ENCODE measurements at places on chromosomes 3 and 15.

DNA sequence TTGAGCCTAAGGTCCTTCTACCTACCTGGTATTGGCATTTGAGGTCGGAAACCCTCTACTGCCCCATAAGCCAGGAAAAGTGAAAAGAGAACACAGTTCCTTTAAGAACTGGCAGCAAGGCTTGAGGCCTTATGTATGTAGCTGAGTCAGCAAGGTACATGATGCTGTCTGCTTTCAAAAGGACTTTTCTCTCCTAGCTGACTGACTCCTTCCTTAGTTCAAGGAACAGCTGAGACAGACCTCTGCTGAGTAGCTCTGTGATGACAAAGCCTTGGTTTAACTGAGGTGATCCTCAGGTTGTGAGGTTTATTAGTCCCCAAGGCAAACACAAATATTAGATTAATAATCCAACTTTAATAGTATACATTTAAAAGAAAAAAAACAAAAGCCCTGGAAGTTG is 45.8 kb downstream of the ADPGK start:
- DNase-seq, result no peak

GRCh38 chr3:24810881-24811280 is 316.2 kb upstream of the THRB start:
- DNase-seq, result no peak

GRCh38 chr3:89360156-89360555 is 252.7 kb downstream of the EPHA3 start:
- no peak for DNase-seq

- DNase-seq, result no peak
Measured at GRCh38 chr3:124654470-124654845, 75.8 kb upstream of the UMPS start.

- DNase-seq, result no peak
Measured at GRCh38 chr3:95184038-95184437, 1121.2 kb downstream of the NSUN3 start.

DNA sequence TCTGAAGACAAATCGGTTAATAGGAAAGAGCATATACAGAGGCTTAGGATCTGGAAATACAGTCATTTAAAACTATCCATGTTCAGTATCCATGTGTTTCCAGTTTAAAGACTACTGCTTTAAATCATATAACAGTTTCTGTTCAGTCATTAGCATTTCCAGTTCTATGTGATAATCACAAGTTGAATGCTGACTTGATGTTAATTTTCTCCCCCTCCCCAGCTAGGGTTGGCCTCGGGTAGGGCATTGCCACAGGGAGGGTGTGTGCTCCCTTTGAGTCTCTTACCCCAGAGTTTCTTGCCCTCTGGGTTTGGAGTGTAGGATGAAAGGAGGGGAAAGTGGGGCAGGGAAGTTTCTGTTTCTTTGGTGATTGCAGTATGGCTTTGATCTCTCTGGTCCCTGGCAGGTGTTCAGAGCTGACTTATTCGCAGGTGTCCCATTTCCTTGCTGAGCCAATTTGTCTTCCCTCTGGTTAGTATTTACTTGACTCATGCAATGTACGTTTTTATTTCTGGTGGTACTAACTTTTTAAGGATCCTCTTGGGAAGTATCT is 86.3 kb downstream of the SH3GL3 start:
- no peak for DNase-seq

DNA sequence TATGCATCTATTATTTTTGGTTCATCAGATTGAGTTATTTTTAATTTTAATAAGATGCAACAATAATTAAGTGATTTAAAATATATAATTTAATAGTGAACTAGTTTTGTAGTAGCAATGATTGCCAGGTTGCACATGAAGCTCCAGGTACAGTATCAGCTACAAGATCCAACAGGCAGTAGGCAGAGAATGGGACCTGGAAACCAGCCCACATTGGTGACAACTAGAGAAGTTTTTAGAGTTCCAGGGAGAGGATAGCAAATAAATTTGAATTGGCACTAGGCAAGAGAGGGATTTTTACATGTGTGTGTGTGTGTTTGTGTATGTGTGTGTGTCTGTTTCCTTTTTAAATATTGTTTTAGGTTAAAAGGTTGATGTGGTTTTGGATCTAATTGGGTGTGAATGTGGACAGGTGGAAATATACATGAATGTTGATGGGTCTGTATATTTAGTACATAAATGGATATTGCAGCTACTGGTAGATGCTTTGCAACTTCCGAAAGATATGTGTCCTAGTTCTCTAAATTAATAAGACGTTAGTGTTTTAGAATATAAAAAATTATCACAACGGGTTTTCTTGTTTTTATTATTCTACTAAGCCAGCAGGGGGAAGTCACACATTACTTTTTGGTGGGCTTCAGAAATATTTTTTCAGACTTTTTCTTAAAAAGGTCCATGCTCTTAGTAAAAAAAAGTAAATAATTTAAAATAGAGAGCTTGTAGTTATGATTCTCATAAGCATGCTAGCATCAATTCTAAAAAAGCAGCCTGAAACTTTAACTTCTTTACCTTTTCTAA is 110.1 kb upstream of the GBE1 start:
- DNase-seq, result no peak

DNA sequence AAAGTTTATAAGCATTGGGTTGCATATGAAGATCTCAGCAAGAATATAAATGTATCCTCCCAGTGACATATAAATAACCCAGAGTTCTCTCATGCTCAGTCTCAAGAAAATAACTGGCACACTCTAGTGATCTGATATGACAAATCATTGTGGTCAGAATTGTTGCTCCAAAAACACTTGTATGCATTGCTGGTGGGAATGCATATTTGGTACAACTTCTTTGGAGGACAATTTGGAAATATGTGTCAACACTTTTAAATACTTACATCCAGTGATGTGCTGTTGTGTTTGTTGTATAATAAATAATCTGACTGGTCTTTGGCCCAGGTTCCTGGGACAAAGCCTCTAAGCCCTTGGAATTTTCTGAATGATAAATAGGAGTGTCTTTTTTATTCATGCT is 66.7 kb upstream of the STT3B start:
- DNase-seq, result no peak

DNA sequence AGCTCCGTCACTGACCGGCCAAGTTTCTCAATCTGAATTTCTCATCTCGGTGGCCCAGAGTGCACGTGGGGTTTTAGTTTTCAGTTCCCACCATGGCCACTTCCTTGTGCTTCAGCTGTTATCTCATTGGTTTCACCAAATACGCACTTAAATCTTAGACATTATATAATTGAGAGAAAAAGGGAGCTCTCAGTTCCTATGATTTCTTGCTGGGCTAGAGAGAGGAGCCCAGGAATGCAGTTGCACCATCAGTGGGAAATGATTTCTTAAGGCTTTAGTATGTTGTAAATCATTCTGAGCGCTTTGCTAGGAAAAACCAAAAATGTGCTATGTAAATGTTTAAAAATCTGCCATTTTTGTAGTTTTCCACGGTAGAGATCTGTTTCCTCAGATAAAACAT is 53.2 kb downstream of the OXNAD1 start:
- no peak for DNase-seq

DNA sequence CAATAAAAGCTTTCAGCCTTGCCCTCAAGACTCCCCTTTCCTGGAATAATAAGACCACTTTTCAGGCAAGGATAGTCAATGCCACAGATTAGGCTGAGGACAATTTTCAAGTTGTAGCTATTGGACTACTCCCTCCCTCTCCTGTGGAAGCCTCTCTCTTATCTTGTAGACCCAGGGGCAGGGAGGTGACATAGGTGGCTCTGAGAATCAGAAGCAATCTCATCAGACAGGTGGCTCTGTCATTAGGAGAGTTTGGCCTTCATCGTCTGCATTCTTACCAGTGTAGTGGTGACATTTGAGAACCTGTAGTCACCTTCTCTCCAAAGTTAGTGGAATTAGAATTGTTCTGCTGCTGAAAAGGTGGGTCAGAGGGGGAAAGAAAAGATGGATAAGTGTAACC is 80.0 kb downstream of the LARS2 start:
- DNase-seq, result no peak

DNA sequence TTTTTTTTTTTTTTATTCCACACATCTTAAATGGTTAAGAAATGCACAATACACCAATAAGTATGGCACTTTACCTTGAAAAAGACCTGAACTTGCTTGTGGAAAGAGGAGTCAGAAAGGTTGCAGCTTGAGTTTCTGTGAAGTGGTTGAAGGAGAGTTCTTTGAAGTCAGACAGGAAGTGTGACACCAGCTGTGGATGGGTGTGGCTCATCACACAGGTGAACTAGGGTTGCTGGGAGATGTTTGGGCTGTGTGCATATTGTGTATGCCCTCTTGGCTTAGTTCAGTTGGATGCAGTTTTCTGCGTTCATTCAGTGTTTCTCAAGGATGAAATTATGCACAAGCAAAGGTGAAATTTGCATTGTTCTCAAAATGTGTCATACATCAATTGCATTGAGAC is 6.3 kb downstream of the AEN start:
- DNase-seq, result peak; percentile 80

GRCh38 chr15:43189296-43189695 is 4.1 kb downstream of the CCNDBP1 start:
- DNase-seq, result no peak

- no peak for DNase-seq
Measured at GRCh38 chr3:183966361-183966791, 51.3 kb downstream of the ABCC5 start.

- DNase-seq, result no peak
Measured at GRCh38 chr15:47542312-47542989, 174.9 kb upstream of the SEMA6D start.

DNA sequence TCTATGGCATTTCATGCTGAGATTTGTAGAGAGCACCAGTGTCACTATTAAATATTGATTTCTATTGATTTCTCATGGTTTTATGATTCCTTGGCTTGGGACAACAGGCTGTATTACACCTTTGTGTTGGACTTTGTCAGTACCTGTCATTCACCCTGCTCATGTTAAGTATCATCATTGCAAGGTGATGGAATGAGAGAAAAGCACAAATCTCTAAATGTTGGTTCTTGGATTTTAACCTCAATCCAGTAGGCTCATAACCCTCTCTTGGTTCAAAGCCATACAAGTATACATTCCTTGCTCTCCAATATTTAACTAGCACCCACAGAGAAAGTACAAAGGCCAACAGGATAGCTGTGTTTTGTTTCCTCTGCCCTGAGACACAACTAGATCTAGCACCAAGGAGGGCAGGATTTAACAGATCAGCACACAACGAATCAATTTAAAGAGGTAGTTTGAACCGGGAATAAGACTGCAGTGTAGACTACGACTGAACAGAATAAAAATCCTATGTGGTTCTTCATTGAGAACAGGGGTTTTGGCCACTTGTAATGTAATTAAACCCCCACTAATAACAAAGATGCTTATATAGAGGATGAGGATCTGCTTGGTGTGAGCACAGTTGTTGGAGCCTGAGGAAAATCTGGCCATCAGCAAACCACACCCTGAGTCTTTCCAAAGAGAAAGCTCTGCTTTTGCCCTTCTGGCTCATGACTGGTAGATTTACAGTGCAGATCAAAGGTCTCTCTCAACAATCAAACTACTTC is 78.0 kb upstream of the TNFSF10 start:
- DNase-seq, result no peak

- no peak for DNase-seq
Measured at GRCh38 chr3:128330214-128330842, 136.4 kb downstream of the DNAJB8 start.

DNA sequence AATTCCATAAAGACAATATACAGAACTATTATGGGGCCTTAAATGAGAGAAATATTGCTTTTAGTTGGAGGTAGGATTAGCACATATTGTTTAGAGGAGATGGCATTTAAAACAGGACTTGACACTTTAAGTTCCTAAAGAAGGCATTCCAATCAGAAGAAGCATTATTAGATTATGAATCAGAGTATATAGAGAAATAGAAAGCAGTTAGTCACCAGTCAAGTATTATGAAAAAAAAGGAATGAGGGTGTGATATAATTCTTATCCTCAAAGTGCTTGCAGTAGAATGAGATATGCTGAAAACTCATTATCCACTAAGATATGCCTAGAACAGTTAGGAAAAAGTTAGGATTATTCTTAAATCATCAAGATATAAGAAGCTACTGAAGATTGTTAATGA is 456.2 kb downstream of the ZNF385D start:
- no peak for DNase-seq

DNA sequence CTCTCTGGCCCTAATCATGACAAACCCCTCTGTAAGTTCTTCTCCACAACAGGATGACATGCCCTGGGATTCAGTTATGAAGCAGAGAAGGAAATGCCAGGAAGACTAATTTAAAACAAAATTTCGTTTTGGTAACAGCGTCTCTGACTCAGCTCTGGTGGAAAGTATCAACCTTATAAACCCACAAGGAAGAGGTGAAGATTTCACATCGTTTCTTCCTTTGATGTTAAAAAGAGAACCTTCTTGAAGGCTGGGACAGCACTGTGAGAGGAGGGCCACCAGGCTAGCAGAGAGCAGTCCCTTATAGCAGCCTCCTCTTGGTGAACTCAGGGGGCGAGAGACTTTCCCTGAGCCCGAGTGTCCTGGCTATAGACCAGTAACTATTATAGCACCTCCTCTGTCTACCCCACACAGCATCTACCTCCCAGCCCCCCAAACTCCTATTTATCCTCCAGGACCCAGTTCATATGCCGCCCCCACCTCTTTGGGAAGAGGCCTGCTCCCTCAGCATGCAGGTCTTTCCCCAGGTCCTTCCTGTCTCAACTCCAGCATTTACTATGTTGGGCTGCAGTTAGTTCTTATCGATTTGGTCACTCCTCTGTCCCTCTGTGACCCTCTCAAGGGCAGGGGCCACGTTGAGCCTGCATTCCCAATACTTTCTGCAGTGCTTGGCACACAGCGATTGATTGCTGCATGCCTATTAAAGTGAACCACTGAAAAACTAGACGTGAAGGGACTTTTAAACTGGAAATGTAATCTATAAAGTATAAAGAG is 321.5 kb upstream of the ICE2 start:
- DNase-seq, result peak; percentile 56

GRCh38 chr3:16355828-16356227 is 90.8 kb downstream of the OXNAD1 start:
- no peak for DNase-seq

- DNase-seq, result no peak
Measured at GRCh38 chr3:140917772-140918171, 23.9 kb upstream of the SLC25A36 start.

DNA sequence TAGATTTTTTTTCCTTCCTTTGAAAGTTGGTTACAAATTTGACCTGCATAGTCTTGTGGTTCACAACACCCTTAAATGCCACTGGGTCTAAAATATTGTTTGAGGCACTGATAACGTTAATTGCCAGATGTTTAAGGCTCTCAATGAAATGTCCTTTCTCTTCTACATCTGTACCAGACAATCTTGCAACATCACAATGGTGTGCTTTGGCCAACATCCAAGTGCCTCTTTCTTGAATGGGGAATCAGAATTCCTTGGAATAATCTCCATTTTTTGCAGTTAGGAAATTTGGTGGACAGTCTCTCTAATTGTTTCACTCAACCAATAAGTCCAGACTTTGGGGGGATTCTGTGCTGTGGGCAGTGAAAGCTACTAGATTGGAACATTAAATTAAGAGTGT is 26.0 kb upstream of the PEX5L start:
- DNase-seq, result no peak

Measured in activated CD4-positive, alpha-beta T cell treated with anti-CD3 and anti-CD28 coated beads for 36 hours (primary cell).